ENCODE measurements at places on chromosomes 4 and X.

DNA sequence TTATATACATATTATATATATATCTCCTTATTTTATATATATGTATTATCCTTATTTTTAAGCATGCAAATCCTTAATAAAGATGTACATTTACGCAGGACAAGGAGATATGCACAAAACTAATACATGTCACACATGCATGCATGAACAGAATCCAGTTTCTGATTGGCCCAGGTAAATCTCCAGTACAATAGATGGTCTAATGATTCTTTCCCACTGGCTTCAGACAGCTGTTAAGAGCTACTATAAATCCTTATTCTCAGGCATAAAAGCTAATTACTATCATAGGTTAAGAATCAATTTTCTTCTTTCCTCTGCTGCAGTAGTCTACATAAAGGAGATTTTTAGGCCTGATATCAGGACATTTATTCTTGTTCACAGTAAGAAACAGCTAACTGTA, 689.8 kb downstream of the KCTD8 start:
- DNase-seq = no peak

DNA sequence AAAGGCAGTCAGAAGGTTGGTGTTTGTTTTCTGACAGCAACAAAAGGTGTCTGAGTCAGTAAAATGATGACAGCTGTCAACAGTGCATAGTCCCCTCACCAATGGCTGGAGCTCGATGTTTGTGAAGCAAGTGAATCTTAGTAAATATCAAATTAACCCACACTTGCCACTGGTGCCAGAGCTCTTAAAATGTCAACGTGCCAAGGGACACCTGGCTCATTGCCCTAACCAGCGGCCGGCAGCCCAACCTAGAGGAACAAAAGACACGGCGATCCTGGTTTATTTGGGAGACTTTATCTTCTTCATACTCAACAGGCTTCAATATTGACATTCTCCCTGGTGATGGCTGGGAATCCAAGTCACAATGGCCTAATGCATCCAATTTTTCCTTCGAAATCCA, 143.4 kb downstream of the CPEB2 start:
- no peak for DNase-seq

DNA sequence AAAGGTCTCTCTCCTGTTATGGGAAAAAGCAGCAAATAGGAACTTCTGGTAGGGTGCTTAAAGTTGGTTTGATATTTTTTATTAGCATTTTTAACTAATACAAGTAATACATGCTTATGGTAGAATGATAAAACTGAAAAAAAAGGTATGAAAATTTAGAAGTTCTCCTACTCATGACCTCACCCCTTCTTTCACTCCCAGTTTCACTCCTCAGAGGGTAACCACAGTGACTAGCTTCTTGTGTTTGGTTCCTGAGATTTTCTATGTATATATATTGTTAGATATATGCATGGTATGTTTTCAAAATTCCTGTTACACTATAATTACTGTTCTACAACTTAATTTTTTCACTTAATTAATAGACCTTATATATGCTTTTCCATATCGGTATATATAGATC, 66.5 kb downstream of the AR start:
- DNase-seq = no peak

DNA sequence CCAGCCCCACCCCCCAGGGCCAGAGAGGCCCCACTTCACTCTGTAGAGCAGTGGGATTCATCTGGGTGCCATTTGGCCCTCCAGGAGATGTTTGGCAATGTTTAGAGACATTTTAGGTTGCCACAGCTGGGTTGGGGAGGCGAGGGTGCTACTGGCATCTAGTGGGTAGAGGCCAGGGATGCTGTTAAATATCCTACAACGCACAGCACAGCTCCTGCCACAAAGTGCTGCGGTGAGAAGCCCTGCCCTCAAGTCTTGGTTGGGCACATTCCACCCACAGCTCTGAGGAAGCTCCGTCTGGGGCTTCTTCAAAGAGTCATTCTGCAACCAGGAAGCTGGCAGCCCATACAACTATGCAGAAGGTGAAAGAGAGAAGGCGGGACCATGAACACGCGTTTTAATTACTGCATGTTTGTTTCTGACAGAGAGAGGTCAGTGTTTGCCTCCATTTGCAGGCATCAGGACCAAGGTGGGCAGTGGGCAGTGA, 48.1 kb upstream of the FAM9C start:
- DNase-seq = peak; percentile 75

DNA sequence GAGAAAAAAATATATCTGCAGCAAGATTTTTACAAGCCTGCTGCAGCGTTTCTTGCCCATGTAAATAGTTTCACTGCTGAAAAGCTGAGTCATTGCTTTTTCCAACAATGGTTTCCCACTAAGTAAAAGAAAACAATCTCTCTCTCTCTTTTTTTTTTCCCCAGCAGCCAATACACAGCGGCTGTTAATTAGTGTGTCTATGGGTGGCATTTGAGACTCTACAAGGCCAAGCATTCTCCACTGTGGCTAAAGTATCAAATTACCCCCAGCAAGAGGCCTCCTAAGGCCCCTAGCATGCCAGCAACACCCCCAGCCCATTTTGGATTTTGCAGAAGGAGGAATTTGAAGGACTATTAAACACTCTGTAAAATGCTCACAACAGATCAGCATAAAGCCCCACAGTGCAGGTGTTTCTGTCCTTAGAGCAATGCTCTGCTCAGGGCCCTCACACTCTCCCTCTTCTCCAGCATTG, 837.4 kb downstream of the TRIML1 start:
- DNase-seq = no peak
